ENCODE measurements at places on chromosomes 3 and 15.

DNA sequence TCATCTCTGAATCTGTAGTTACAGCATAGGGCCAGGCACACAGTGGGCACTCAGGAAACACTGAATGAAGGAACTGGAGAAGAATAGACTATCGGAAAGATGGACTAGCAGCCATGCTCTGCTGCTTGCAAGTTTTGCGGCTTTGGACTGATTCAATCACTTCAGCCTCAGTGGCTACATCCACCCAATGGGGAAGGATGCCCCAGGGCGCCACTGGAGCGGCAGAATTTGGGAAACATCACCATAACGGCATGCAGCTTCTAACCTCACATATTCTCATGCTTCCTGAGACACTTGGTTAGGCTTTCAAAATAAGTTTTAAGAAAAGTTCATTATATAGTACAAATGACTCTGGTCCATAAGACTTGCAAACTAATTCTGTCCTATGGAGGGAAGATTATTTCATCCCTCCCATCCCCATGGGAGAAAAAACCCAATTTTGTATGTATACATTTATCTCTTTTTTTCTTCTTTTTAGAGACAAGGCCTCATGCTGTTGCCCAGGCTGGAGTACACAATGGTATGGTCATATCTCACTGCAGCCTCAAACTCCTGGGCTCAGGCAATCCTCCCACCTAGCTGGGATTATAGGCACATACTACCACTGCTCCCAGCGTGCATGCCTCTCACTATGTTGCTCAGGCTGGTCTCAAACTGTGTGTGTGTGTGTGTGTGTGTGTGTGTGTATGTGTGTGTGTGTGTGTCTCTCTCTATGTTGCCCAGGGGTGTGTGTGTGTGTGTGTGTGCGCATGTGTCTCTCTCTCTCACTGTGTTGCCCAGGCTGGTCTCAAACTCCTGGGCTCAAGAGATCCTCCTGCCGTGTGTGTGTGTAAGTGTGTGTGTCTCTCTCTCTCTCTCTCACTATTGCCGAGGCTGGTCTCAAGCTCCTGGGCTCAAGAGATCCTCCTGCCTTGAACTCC, 4.1 kb upstream of the FANCD2 start:
- no peak for DNase-seq

- DNase-seq = no peak
Measured at GRCh38 chr3:100506355-100506754, 13.9 kb downstream of the TMEM45A start.

GRCh38 chr3:102896851-102897621, 462.2 kb downstream of the ZPLD1 start:
- DNase-seq = no peak

- no peak for DNase-seq
Measured at GRCh38 chr15:98586066-98586465, 62.3 kb upstream of the IGF1R start.

- DNase-seq = no peak
Measured at GRCh38 chr3:130941793-130942192, 47.9 kb downstream of the ATP2C1 start.

GRCh38 chr3:126677862-126678503, 23.1 kb upstream of the TXNRD3 start:
- no peak for DNase-seq

DNA sequence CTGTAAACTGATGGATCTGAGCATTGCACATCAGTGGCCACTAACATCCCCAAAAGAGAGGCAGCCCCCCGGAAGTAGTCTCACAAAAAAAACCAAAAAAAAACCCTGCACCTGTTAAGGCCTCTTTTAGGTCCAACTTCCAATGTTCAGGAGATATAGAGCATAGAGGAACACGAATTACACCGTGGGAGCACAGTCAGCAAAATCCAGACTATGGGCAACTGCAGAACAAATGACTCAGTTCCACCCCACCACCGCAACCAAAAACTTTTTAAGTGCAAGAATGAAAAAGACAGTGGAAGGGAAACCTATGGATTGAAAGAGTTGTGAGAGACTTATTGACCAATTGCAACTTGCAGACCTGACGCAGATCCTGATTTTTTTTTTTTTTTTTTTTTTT, 42.2 kb upstream of the NR2E3 start:
- no peak for DNase-seq

DNA sequence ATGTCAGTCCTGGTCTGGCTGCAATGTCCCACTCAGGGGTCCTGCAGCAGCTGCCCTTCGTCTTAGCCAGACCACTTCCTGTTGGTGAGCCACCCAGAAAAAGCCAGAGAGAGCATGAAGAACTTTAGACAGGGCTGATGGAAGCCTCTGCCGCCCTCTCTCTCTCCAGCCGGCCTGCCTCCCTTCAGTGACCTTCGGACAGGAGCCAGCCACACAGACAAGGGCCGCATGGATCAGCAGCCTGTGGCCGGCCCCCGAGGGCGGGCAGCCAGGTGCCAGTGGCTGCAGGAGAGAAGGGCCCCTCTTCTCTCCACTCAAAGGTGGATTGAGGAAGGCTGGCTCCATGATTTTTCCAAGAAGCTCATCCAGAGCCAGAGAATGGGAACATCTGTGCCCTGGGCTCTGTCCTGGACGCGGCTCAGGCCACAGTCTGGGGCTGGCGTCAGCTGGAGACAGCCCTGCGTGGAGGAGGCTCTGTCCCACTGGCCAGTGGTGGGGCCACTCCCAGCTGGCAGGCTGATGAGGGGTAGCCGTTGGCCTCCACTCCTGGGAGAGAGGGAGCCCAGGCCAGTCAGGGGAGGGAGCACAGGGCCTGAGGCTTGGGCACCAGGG, 42.9 kb downstream of the ISG20 start:
- peak; percentile 32 for DNase-seq

GRCh38 chr3:29011966-29012365, 268.9 kb upstream of the RBMS3 start:
- DNase-seq = no peak

- no peak for DNase-seq
Measured at GRCh38 chr3:116872688-116873087, 163.1 kb downstream of the TUSC7 start.

DNA sequence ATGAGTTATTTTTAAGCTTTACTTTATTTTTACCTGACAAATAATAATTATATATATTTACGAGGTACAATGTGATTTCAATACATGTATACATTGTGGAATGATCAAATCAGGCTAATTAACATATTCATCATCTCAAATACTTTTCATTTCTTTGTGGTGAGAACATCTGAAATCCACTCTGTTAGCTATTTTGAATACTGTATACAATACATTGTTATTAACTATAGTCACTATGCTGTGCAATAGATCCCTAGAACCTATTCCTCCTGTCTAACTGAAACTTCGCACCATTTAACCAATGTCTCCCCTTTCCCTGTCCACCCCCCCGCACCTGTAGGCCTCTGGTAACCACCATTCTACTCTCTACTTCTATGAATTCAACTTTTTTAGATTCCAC, 7.9 kb upstream of the SPPL2A start:
- no peak for DNase-seq

DNA sequence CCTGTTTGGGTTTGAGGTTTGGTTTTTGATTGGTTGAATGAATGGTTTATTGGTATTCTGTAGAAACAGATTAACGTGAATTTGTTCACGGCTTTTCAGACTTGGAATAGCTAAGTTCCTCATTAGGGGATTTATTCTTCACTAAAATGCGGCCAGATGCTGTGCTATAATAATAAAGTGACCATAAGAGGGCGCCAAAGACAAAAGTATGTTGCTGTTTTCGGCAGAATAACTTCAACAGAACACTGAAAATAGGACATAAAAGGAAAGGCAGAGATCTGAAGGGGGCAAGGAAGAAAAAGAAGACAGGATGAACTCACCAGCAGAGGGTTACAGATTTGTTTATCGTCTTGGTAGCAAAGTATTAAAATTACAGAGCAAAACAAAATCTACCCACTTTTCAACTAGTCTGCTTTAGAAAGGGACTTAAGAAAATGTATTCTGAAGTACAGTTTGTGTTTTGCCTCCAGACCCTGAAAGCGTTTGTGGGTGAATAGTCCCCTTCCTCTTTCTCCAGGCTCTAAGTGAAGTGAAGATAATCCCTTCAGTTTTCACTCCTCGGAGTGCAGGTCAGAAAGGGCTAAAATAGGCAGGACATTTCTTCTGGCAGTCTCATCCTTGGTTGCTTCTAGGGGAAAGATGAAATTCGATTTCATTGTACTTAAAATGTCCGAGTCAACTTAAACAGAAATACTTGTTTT, 147.6 kb downstream of the IL20RB start:
- DNase-seq = peak; percentile 2

DNA sequence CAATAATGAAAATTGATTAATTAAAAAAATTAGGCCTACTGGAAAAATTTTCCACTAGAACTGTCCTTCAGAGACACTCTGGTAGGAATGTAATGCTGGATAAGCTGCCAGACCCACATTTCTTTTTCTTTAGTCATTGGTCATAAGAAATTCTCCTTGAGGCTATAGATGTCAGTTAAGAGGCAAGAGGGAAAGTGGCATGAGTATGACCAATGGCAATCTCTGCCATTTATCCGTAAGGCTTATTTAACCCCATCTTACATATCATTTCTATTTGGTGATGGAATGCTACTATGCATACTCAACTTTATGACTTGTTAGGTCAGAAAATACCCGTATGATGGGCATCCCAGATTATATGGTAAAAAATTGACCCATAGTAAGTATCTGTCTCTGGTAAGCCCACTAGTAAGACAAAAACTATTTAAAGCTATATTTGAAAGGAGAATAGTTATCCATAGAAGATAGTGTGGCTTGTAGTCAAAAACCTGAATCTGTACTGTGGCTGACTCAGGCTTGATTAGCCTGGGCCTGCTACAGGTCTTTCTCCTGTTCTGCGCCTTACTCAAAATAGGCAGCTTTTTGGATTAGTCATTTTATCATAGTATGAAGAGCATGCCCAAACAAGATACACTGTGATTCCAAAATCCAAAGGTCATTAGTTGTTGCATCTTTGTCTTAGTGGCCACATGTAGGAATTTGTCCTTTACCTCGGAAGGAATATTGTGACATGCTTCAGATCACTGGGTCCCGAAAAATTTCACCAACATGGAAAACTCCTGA, 314.7 kb downstream of the PYDC2 start:
- no peak for DNase-seq

DNA sequence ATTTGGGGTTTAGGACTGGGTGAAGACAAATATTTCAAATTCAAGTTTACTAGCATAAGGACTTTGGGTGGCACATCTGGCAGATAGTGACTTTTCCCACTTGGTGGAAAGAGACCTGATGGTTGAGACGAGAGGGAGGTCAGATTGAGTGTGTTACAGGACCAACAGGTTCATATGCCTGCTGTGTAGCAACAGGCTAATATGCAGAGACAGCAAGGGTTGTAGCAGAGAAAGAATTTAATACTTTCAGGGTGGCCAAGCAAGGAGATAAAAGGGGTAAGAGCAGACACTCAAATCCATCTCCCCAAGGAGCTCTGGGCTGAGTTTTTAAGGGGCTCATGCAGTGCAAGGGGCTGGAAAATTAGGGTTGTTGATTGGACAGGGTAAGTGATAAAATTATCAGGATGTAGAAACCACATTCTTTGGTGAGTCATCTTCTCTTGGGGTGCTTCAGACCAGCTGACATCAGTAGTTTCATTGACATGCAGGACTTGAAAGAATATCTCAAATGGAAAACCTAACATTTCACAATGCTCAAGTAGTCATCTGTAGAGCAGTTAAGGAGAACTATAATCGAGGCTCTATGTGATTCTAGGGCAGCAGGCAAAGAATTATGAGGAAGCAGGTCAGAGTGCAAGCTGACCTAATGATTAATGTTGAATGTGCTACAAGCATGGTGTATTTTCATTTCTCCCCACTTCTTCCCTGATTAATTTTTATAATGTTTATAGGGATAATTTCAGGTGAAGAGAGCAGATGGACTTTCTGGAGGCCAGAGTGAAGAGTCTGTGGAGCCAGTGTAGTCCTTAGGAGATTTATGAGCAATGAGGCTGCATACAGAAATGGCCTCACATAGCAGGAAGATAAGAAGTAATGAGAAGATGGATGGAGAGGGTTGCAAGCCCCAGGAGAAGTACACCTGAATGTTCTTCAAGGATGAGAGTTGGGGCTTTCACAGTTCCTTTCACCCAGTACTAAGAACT, 13.7 kb downstream of the FOXB1 start:
- no peak for DNase-seq

DNA sequence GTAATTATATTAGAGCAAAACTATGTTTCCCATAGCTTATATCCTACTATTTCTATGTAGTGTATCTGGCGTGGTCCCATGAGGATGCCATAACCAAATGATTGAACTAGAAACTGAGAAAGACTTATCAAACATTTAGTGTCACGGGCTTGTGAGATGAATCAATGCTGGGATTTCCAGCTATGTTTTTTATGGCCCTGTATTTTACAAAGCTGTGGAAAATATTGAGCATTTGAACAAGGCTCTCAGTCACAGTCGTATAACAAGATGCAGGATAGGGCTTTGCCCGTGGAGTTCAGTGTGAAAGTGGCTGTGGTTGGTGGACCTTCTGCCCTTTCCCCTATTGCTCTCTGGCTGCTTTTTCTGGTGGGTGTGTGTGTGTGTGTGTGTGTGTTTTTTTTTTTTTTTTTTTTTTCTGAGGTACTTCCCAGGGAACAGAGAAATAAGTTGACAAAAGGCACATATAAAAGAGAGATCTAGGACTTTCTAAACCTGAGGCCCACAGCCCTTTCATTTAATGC, 60.7 kb downstream of the CACNA1D start:
- no peak for DNase-seq

DNA sequence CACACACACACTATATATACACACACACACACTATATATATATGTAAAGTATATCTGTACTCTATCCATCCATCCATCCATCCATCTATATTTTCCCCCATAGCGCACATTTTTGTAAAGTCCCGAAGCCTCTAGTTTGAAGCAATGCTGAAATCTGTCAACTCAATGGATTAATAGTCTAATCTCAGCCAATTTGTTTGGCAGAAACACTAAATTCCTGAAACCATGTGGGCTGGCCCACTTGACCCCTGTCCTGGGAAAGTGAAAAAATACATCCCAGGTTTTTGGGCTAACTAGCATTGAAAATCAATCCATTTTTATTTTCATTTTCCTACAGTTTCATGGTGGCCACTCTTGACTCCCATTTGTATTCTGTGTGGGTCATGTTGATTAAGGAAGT, 166.7 kb downstream of the SLCO3A1 start:
- DNase-seq = no peak

DNA sequence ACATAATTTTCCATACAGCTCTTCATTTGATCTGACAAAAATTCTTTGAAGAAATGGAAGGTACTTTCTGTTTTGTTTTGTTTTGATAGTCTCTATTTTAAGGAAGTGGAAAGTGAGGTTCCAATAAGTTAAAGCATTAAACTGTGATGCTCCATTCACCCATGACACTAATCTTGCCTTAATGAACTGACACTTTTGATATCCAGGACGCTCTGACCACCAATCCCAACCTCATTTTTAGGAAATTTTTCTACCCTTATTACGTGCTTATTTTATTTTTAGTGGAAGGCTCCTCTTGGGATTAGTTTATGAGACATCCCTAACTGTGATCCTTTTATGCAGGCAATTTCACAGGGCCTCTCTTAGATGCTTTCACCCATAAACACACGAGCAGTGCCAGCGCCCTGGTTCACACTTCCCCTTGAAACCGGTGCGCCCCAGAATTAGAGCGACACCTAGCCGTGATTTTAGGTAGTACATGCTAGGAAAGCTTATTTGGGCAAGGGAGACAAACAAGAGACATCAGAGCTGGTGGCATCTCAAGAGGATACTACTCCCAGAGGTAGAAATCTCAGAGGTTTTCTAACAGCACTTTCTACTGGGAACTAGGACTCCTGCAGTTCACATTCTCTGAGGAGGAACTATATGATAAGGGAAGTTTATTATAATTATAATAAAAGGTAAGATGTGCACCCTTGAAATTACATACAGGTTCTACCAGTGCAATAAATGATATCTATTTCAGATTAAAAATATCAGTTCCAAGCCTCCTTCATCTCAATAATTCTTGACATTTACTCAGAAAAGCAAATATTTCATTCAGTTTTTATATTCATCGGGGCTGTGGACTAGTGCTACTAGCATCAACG, 173.9 kb downstream of the SLC9A9 start:
- peak; percentile 7 for DNase-seq

Data from hypothalamus (tissue), 51 donors.